ENCODE measurements at places on chromosomes 12 and 14. TPM values are rescaled to one million over a fixed set of nuclear protein-coding genes. Genes with fewer than 3 reads are reported as not detected.

GRCh38 chr12:27639265-27639664, 57.0 kb upstream of the REP15 start:
- no peak for DNase-seq
- no peaks in the 10 kb centered on the region for H3K27me3 ChIP-seq
- H3K27ac ChIP-seq, result peak overlapping the region; percentile 51

HAL gene
- total RNA-seq, result 181 TPM

GRCh38 chr12:12482959-12483358, 79.7 kb downstream of the DUSP16 start:
- no peak for DNase-seq
- H3K4me3 ChIP-seq, result no peak overlapping the region
- no peaks in the 10 kb centered on the region for H3K27me3 ChIP-seq
- peaks cover 3% of the 10 kb centered on the region for H3K36me3 ChIP-seq
- H3K27ac ChIP-seq, result no peak overlapping the region

KCNMB4 gene
- total RNA-seq, result 1.3 TPM

DNA sequence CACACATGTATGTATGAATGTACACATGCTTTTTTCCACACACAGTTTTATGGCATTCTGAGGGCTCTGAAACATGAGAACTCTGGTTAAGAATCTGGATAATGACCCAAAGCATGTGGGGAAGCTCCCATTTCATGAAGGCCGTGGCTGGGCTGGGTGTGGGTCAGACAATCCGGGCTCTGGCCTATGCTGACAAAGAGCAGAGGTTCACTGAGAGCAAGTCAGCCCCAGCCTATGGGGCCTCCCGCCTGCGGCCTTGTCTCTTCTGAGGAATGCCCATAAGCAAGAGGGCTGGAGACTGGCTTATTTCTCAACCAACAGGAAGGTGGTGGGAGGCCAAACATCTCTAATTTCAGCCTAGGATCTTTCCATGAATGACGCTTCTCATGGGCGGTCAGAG, 8.5 kb downstream of the MYH6 start:
- H3K27ac ChIP-seq, result no peak overlapping the region
- H3K27me3 ChIP-seq, result no peaks in the 10 kb centered on the region
- DNase-seq, result no peak
- no peaks in the 10 kb centered on the region for H3K4me1 ChIP-seq

GRCh38 chr14:53265025-53265424, 111.9 kb upstream of the DDHD1 start:
- H3K36me3 ChIP-seq, result no peaks in the 10 kb centered on the region
- no peaks in the 10 kb centered on the region for H3K4me1 ChIP-seq
- H3K4me3 ChIP-seq, result no peak overlapping the region
- no peaks in the 10 kb centered on the region for H3K27me3 ChIP-seq
- H3K27ac ChIP-seq, result no peak overlapping the region

KCNC2 gene
- not detected for total RNA-seq

PLBD1 gene
- total RNA-seq, result 3.4 TPM

CPSF2 gene
- total RNA-seq, result 28.2 TPM

DNA sequence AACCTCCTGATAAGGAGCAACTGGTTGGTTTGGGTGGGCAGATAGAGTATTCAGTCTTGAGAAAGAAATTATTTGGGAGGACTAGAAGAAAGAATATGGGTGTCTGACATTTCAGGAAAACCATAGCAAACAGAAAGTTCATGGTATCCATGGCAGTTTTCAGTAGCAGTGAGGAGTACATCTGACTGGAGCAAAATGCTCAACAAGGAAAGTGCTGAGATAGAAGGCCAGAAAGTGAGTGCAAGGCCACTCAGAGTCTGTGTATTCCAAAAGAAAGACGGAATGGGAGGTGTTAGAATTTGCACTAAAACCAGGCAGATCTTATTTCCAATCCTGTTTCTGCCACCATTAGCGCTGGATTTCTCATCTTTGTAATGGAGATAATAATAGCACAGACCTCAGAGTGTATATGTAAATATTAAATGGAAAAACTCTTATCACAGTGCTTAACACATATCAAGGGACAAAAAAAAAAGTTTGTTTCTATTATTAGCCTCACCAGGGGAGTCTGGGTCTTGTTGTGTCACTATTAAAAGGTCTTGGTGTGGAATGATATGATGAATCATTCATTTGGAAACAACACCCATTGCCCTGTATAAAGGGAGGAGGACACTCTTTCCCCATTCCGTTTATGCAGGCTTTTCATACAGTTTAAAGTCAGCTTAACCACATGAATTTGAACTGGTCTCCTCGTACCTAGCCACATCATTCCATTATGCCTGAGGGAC, 349.8 kb downstream of the IPO8 start:
- no peak overlapping the region for H3K27ac ChIP-seq
- H3K4me3 ChIP-seq, result no peak overlapping the region
- no peak for DNase-seq
- no peaks in the 10 kb centered on the region for H3K36me3 ChIP-seq
- H3K4me1 ChIP-seq, result no peaks in the 10 kb centered on the region

GRCh38 chr12:115375186-115375991, 691.4 kb upstream of the TBX3 start:
- no peak for DNase-seq
- no peaks in the 10 kb centered on the region for H3K36me3 ChIP-seq
- no peak overlapping the region for H3K27ac ChIP-seq
- no peaks in the 10 kb centered on the region for H3K27me3 ChIP-seq
- H3K4me3 ChIP-seq, result no peak overlapping the region

SOX5 gene
- 19.6 TPM for total RNA-seq

- H3K4me1 ChIP-seq, result no peaks in the 10 kb centered on the region
- DNase-seq, result no peak
- H3K27ac ChIP-seq, result peak overlapping the region; percentile 34
- no peaks in the 10 kb centered on the region for H3K36me3 ChIP-seq
Measured at GRCh38 chr14:61438497-61438859, 117.1 kb downstream of the PRKCH start.

DNA sequence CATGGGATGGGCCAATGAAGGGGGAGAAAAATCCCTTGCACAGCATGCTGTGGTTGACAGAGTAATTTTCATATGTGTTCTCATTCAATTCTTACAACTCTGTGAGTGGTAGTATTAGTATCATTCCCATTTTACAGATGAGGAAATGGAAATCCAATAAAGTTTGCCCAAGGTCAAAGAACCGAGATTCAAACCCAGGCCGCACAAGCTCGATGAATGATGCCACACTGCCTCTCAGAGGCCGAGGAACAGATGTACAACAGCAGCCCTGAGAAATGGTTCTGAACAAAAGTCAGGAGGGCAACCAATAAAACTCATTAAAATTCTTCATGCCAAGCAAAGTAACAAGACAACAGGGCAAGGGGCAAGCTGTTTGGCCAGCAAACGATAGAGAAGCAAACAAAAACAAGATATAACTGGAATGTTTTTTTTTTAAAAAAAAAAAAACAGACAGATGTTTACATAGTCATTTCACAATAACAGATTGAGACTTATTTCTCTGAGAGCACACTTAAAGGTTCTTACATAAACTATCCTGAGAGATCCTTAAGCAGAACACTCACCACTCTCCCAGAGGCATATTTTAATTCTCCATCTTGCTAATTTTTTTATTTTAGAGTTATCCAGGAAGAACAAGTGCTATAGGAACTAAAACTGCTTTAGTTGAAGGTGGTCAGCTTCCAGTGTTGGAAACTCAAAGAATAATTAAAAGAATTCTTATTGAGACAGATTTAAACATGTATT, 85.8 kb downstream of the EXOC5 start:
- no peak overlapping the region for H3K4me3 ChIP-seq
- H3K27ac ChIP-seq, result no peak overlapping the region
- no peak for DNase-seq

DNA sequence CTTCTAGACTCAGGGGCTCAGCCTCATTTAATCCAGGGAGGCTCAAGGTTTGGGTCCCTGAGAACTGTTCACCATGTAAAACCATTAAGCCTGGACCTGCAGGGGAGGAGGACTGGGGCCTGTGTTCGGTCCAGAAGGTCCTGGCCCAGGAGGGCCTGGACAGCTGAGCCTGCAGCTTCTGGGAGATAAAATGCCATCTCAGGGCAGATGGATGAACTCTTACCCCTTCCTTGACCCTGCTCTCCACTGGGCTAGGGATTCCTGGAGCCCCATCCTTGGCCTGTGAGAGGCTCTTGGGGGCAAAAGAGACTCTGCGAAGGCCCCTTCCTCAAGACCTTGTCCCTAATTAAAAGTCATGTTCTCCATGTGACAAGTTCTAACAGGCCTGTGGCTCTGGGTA, 51.2 kb downstream of the PRMT8 start:
- H3K4me3 ChIP-seq, result no peak overlapping the region
- H3K4me1 ChIP-seq, result no peaks in the 10 kb centered on the region
- no peaks in the 10 kb centered on the region for H3K36me3 ChIP-seq
- no peaks in the 10 kb centered on the region for H3K27me3 ChIP-seq

WNT1 gene
- not detected for total RNA-seq

TEX52 gene
- not detected for total RNA-seq

GRCh38 chr14:69464379-69464778, 20.1 kb upstream of the PLEKHD1 start:
- H3K4me1 ChIP-seq, result no peaks in the 10 kb centered on the region
- H3K27me3 ChIP-seq, result no peaks in the 10 kb centered on the region
- H3K36me3 ChIP-seq, result no peaks in the 10 kb centered on the region
- no peak overlapping the region for H3K27ac ChIP-seq
- no peak for DNase-seq

CNPY2 gene
- 69.1 TPM for total RNA-seq

ITPR2 gene
- total RNA-seq, result 49.7 TPM

DNA sequence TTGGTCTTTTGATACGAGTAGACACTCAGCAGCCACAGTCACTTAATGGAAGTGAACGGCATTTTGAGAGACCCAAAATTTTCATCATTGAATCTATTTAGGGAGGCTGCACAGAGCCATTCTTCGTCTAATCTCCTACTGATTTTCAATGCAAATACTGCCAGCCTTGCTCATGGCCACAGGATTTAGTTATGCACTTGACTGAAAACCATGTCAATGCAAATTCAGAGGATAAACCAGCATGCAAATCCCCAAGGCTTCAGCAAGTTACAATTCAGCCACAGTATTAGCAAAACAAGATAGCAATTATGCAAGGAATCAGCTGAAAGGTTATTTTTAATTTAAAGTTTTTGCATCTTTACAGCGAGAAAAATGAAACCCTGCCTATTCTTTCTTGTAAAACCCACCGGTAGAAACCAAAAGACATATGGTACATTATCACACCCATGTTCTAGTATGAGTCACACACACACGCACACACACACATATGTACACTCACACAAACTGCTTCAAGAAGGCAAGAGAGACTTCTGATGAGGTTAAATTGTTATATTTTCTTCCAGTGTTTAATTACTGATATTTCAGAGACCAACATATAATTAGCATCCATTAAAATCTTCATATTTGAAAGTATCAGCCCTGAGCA, 985.3 kb upstream of the FLRT2 start:
- no peaks in the 10 kb centered on the region for H3K36me3 ChIP-seq
- no peak overlapping the region for H3K27ac ChIP-seq
- no peak for DNase-seq
- no peaks in the 10 kb centered on the region for H3K27me3 ChIP-seq

GRCh38 chr12:26896913-26897312, 40.9 kb downstream of the INTS13 start:
- H3K36me3 ChIP-seq, result no peaks in the 10 kb centered on the region
- no peak for DNase-seq
- no peaks in the 10 kb centered on the region for H3K4me1 ChIP-seq
- no peaks in the 10 kb centered on the region for H3K27me3 ChIP-seq

- no peak overlapping the region for H3K27ac ChIP-seq
- no peak for DNase-seq
- H3K36me3 ChIP-seq, result no peaks in the 10 kb centered on the region
- H3K4me3 ChIP-seq, result no peak overlapping the region
- no peaks in the 10 kb centered on the region for H3K27me3 ChIP-seq
Measured at GRCh38 chr14:24401810-24402702, 3.3 kb downstream of the NYNRIN start.

- no peak overlapping the region for H3K4me3 ChIP-seq
- H3K27me3 ChIP-seq, result no peaks in the 10 kb centered on the region
- H3K4me1 ChIP-seq, result no peaks in the 10 kb centered on the region
- no peak overlapping the region for H3K27ac ChIP-seq
- DNase-seq, result no peak
- no peaks in the 10 kb centered on the region for H3K36me3 ChIP-seq
Measured at GRCh38 chr12:27163048-27163715, 80.8 kb upstream of the C12orf71 start.

DNA sequence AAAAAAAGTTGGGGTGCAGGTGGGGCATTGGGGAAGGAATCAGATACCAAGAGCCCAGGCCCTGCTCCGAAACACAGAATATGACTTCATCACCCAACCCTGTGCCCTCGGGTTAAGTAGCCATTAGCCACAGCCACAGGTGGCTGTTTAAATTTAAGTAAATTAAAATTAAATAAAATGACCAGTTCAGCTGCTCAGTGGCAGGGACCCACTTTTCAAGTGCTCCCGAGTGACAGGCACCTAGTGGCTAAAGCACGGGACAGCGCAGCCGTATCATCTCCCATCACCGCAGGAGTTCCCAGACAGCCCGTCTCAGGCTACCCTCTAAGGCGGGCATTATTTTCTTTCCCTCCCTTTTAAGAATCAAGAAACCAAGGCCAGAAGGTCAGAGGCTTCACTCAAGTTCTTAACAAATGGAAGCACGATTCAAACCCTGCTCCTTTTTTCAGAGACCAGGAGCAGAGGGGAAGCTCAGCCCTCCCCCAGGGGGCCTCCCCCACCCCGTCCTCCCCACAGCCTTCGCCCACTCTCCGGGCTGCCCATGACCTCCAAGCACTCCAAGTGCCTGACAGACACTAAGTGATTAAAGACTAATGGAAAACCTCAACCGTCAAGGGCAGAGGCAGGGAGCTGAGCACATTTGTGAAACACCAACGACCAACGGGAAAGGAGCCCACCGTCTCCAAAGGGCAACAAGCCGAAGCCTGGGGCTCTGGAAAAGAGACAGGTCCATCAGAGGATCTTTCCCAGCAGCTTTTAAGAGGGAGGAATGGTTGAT, 5.2 kb downstream of the NCOR2 start:
- H3K4me1 ChIP-seq, result no peaks in the 10 kb centered on the region
- no peak for DNase-seq
- H3K27me3 ChIP-seq, result no peaks in the 10 kb centered on the region
- H3K36me3 ChIP-seq, result no peaks in the 10 kb centered on the region
- H3K4me3 ChIP-seq, result no peak overlapping the region
- H3K27ac ChIP-seq, result no peak overlapping the region
